ENCODE measurements at places on chromosomes 2 and 18. TPM values are rescaled to one million over a fixed set of nuclear protein-coding genes. Genes with fewer than 3 reads are reported as not detected.

DNA sequence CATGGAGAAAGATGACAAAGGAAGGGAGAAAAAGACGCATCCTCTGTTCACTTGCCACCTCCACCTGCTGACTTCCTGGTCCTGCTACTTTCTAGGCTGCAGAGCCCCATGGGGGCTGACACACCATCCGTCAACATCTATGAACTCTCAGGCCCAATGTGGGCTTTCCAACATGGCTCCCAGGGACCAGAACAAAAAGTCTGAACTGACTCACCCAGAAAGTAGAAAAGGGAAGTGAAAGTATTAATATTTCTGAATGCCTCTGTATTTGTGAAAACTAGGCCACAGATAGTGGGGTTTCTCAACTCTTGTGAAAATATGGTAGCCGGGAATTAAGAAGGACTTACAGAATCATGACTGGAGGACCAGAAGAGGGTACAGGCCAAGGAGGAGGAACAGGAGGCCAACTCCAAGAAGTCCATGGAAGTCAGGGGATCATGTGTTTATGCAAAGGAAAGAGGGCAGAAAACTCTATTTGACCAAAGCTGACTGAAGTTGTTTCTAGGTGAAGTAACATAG, 123.1 kb upstream of the CAB39 start:
- no peak for DNase-seq

DNA sequence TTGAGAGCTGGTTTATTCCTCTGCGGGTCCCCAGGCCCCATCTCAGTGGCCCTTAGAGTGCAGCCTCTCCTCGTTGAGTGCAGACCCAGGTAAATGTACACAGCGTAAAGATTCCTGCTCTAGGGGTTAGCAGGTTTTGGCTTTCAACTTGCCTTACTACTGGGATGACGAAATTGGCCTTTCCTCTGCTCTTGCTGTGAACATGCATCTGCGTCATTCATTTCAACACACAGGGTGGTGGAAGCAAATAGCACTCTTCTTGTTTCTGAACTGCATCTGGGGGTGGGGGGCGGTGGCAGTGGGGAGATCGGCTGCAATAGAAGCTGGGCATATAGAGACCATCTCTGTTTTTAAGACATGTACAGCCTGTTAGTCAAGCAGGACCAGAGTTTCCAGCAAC, 16.5 kb upstream of the SLC16A14 start:
- peak; percentile 14 for DNase-seq

GRCh38 chr2:37658682-37659081, 12.8 kb downstream of the CDC42EP3 start:
- no peak for DNase-seq

DNA sequence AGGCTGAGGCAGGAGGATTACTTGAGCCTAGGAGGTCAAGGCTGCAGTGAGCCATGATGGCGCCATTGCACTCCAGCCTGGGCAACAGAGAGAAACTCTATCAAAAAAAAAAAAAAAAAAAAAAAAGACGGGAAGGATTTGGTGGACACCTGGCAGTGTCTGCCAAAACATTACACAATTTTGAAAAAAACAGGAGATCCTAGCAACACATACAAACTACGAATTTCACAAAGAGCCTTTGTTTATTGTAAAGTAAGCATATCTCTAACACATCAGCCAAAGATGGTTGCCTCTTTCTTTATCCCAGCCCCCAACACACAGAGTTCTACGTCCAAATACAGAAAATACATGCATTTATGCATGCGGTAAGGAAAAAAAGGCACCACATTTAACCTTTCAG, 7.6 kb downstream of the GPR45 start:
- no peak for DNase-seq

DNA sequence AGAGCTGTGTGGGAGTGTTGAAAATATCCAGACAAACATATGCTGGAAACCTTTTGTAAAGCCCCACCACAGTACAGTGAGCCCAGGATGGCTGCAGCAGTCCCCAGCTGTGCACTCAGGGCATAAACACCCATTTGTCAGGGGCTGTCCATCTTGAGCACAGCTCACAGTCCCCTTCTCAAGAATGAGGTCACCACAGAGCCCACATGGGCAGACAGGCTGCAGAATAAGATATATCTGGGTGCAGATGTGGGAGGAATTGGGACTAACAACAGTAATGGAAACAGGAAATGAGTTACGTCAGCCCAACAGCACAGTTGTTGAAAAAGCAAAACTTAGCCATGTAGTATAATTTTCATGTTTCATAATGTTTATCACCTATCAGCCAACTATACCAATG, 219.6 kb downstream of the ETAA1 start:
- peak; percentile 94 for DNase-seq

DNA sequence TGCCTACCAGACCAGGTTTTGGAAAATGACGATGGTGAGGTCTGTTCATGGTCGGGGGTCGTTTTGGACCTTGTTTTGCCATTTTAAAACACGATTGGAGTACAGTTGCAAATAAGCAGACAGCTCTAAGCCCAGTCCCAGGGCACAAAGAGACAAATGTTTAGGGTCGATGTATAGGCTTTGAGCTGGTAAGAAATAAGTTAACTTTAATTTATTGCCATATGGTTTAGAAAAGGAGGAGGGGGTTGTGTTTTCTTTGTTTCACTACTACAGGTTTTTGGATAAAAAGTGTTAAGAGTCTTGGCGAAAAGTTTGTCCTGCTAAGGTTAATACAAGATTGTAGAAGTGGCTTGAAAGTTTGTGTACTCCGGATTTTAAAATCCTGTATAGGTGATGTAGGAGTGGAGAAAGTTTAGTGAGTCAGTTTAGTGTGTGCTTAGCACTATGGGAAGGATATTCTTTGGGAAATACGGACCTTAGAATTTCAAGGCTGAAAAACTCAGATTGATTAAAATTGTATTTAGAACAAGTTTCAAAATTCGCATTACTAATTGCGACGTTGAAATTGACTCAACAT, 1.3 kb downstream of the KCMF1 start:
- DNase-seq = no peak

DNA sequence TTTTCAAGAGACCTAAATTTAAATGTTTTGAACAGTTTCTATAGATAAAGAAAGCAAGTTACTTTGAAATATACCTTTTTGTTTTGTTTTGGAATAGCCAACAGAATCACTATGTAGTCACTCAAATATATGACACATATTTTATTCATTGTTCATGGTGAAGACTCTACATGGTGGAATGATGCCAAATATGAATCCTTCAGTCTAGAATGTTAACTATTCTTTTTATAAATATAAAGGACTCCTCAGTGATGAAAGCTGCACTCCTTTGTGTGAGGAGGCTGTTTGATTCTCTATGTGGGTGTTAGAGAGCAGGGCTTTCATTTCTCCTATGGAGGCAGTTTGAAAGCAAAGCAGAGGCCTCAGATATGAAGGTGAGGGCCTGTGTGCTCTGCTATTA, 396.4 kb upstream of the LRRTM1 start:
- no peak for DNase-seq

DNA sequence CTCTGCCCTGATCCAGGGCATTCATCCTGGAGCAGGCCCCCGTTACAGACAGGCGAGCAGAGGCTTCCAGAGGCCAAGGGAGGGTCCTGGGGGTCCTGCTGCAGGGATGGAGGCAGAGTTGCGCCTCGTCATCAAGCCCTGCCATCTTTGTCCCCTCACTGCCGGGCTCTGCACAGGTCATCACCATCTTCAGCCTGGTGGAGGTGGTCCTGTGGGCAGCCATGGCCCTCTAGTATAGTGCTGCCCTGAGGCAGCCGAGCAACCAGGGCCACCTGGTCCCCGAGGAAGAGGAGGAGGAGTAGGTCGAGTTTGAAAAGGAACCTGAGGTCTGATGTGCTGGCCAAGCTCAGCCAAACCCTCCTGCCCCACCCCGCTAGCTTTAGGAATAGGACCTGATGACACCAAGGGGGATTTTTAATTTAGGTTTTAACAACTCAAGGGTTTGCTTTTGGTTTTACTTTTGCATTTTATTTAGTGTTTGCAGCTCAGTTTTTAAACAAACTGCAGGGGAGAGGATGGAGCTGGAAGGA, 8.8 kb upstream of the ALPI start:
- no peak for DNase-seq

DNA sequence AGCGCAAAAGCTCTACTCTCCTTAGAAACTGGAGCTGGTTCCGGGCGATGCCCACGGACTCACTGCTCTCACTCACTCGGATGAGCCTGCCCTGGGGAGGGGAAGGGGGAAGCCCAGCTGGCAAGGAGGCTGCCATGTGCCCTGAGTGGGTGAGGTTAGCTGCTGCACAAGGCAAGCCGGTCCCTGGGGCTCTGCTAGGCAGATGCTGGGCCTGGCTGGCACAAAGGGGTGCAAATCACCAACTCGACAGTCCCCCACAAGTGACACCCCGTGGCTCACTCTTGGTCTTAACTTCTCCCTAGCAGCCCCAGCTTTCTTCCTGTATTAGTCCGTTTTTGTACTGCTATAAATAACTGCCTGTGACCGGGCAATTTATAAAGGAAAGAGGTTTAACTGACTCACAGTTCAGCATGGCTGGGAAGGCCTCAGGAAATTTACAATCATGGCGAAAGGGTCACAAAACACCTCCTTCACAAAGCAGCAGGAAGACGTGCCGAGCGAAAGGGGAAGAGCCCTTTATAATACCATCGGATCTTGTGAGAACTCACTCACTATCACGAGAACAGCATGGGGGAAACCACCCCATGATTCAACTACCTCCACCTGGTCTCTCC, 33.2 kb downstream of the ADCY3 start:
- peak; percentile 43 for DNase-seq

Gene KIAA1328
- total RNA-seq = 7.7 TPM

Gene CHCHD5
- total RNA-seq = 7.4 TPM

Gene HRH4
- not detected for total RNA-seq

Gene TMEM37
- 1.3 TPM for total RNA-seq

Gene DPYSL5
- total RNA-seq = not detected

Gene OTOS
- total RNA-seq = not detected

Gene FBLN7
- total RNA-seq = 1.3 TPM

Gene DNER
- total RNA-seq = 0.86 TPM

Data from fibroblast of villous mesenchyme (primary cell).